ENCODE measurements at places on chromosomes 12 and 14.

GRCh38 chr12:75631831-75632230 is 120.4 kb upstream of the KRR1 start:
- DNase-seq = no peak

- no peak for DNase-seq
These were observed 9.5 kb downstream of the TBC1D30 start for GRCh38 chr12:64833928-64834327.

GRCh38 chr14:60642270-60643140 is 6.8 kb downstream of the SIX1 start:
- DNase-seq = no peak

GRCh38 chr12:55824726-55825125 is 4.7 kb downstream of the DNAJC14 start:
- DNase-seq = no peak

GRCh38 chr14:104697892-104698583 is 8.6 kb downstream of the INF2 start:
- peak; percentile 72 for DNase-seq

GRCh38 chr14:86858031-86858430 is 1135.0 kb downstream of the GALC start:
- DNase-seq = peak; percentile 78

GRCh38 chr14:96737881-96738280 is 59.3 kb upstream of the VRK1 start:
- DNase-seq = no peak

DNA sequence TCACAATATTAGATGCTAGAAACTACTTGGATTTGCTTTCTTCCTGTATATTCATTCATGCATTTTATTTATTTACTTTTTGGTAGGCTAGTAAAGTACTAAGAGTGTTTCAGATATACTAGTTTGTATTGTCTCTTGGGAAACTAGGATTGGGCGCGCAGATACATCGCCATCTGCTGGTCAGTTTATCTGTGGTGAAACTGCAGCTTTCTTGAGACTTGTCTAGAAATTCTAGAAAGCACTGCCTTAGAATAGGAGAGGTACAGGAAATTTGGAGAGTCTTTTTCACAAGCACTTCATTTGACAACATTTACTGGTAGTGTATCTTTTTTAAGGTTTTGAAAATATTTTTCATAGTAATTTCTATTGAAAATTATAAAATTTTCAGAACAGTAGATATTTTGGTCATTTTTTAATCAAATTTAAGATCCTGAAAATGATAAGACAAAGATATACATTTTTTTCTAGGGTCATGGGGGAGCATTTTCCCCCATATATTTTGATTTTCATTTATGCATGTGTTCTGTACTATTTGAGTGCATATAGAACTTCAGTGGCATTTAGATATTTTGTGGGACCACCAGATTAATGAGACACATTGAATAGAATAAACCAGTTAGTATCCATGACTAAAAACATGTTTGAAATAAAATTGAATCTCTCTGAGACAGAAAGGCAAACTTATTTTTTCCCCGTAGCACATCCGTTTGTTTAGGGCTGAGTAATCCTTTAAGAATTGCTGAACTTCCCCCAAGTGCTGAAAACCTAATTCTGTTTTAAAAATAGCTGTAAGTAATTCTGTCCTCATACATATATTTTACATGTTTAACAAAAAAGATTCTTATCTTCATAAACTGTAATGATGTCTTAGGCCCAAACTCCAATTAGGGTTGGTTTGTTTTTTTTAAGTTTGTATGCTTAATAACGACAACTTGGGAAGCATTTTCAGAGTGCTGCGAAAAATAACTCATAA is 44.5 kb downstream of the SLC38A6 start:
- DNase-seq = peak; percentile 85

- DNase-seq = peak; percentile 23
These were observed 54.1 kb downstream of the DUSP16 start for GRCh38 chr12:12508612-12509011.

GRCh38 chr14:53380052-53380866 is 227.1 kb upstream of the DDHD1 start:
- no peak for DNase-seq

GRCh38 chr12:124747426-124748161 is 116.1 kb downstream of the SCARB1 start:
- DNase-seq = peak; percentile 85

DNA sequence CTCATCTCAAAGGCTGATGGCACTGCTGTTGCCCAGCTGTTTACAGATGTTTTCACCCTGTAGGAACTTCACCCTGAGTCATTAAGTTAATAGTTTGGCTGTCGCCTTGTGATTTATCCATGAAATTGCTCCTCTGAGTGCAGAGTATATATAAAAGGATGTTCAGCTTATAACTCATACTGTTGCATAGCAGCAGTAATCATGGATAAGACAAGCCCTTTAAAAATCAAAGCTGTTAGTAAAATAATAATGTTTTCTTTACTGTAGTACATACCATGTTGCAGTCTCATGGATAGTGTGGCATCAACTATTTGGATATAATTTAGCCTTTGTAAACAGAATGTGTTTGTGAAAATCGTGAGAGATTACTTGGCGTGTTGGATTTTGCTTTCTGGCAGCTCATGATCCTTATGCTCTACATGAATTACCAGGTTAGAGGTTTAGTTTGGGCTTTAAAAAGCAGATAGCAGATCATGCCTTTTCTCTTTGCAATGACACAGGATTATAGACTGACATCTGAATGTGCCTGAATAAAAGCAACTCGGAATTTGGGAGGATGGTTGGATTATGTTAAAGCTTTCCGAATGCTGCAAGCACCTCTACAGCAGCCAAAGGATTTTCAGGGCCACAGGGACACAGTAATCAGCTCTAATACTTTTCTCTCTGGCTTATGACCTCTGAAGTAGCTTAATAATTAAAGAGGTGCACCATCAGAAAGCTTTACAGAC is 279.7 kb upstream of the ATP2B1 start:
- peak; percentile 38 for DNase-seq

GRCh38 chr14:31902002-31902401 is 175.1 kb upstream of the ARHGAP5 start:
- DNase-seq = no peak

DNA sequence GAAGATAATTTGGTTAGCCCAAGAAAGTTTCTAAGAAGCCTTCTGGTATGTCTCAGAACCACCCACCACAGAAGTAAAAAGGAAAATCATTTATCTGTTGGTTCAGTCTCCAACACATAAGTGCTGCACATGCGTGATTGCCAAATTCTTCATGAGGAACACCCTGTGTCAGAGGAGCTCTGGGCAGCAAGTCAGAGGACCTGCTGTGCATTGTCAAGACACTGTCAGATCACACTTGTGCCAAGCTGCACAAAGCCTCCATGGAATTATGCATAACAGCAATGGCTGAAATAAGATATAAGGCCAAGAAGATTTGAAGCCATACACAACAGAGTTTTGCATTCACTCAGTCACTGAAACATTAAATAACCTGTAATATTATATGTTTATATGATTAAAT is 1304.7 kb upstream of the FLRT2 start:
- DNase-seq = no peak

All from EH (cell line).